ENCODE measurements at places on chromosomes 13 and 19.

DNA sequence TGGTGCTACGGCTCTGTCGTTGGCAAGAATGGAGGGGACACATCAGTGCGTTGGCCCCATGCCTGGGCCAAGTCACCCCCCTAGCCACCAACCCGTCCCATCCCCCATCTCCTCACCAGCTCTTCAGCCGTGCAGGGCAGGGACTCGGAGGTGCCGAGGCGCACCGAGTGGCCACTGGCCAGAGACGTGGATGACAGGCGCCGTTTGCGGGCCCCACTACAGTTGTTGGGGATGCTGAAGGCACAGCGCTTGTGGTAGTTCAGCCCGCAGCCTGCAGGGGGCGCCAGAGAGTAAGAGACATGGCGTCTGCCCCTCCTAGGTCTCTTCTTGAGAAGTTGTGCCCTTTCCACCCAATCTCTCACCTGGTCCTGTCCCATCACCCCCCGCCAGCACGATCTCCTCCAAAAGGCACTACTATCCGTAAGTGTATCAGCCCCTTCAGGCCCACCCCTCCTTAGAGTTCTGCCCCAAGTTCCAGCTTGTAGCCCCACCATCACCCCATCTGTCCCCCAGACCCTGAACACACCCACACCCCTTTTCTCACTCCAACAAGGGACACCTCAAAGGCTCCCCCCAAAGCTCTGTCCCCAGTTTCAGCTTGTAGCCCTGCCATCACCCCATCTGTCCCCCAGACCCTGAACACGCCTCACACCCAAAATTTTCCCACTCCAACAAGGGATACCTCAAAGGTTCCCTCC is 12.4 kb downstream of the PRKD2 start:
- peak; percentile 61 for DNase-seq

DNA sequence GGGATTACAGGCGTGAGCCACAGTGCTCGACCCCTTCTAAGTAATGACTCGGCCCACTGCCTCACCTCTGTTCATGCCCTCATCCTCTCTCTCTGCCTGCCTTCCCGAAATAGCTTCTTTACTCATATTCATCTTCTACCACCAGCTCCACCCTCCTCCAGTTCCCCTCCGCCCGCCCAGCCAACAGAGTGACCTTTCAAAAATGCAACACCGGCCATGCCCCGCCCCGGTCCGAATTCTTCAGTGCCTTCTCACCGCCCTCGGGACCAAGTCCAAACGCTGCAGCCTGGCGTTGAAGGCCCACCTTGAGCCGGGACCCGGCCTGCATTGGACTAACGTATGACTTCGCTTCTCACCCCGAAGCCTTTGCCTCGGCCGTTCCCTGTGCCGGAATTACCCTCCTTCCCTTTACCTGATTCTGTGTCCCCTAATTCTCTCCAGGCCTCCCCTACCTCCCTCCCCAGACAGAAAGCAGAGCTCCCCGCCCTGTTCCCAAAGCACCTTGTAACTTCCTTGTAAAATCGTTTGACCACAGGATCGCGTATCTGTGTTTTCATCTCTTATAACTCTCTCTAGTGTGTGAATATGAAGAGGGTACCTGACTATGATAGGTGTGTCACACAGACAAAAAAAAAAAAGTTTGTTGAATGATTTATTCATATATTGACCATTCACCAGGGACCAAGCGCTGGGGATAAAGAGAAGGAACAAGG is 8.1 kb upstream of the MUC16 start:
- DNase-seq: no peak

- DNase-seq: no peak
Measured at GRCh38 chr19:5073153-5073844, 104.4 kb downstream of the KDM4B start.

DNA sequence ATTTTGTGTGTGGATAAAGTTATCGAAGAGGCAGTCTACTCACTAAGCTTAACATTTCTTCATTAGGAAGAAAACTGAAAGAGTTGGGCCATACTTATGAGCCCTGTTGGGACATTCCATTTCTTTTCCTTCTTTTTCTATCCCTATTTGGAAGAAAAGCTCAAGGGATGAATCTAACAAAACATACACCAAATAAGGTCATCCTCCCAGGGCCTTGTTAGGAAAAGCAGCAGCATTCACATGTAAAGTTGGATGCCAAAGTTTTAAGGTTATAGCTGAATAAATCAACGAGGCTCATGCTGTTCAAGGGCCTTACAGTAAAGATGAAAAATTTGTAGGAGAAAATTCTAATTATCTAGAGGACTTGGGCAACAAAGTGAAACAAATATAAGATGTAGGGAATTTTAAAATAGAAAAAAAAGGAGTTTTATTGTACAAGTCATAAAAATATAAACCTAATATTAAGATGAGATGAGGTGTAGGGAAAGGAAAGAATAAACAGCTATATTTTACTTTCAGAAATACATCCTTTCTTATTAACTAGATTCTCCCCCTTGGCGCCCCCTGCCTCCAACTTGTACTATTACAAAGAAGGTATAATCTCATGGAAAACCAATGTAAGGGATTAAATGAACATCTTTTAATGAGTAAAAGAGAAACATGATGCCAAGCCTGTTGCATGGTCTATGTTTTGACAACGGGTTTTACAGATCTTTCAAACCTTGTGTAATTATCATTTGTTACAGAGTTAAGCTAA is 160.4 kb downstream of the PCDH20 start:
- no peak for DNase-seq

- no peak for DNase-seq
Measured at GRCh38 chr19:56097306-56097705, 23.8 kb downstream of the ZNF787 start.

- no peak for DNase-seq
Measured at GRCh38 chr19:50341091-50341564, 12.0 kb upstream of the KCNC3 start.

DNA sequence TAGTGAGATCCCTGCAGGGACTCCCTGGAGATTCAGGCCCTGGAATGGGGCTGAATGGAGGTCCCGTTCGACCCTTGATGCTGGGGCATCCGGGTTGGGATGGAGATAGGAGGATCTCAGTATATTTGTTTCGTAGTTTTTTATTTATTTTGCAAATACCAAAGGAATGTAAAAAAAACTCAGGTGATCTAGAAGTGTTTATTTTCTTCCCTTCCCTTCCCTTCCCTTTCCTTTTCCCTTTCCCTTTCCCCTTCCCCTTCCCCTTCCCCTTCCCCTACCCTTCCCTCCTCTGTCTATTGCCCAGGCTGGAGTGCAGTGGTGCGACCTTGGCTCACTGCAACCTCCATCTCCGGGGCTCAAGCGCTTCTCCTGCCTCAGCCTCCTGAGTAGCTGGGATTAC is 4.5 kb downstream of the GTPBP3 start:
- DNase-seq: no peak

GRCh38 chr13:111039735-111040134 is 75.4 kb upstream of the ARHGEF7 start:
- DNase-seq: no peak

DNA sequence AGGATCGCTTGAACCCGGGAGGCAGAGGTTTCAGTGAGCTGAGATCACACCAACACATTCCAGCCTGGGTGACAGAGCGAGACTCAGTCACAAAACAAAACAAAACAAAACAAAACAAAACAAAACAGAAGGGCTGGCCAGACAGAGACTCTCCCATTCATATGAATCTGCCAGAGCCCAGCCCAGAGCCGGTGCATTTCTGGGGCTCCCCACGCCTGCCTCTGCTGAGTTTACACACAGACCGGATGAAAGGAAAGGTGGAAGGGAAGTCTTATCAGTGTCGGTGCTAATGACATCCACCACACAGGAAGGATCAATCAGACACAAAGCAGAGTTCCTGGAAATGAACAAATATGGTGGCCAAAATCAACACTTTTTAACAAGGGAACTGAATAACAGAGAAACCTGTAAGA is 6.8 kb downstream of the TRAPPC6A start:
- DNase-seq: no peak

GRCh38 chr13:99892196-99892613 is 79.4 kb downstream of the ZIC5 start:
- DNase-seq: no peak

DNA sequence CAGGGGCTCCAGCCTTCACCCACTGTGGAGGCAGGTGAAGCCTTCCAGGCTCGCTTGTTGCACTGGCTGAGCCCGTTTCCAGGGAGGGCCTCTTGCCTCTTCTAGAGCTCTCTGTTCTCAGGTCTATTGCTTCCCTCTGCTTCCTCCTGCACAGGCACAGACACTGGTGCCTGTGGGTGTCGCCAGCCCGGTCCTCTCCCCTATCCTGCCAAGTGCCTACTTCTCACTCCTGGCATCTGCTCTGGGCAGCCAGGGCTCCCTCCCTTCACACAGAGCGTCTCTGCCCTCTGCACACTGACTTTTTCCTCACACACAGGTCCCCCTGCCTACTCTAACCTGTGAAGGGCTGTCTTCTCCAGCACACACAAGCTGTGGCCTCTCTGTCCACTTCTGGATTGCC is 60.3 kb downstream of the SLC7A9 start:
- DNase-seq: no peak

DNA sequence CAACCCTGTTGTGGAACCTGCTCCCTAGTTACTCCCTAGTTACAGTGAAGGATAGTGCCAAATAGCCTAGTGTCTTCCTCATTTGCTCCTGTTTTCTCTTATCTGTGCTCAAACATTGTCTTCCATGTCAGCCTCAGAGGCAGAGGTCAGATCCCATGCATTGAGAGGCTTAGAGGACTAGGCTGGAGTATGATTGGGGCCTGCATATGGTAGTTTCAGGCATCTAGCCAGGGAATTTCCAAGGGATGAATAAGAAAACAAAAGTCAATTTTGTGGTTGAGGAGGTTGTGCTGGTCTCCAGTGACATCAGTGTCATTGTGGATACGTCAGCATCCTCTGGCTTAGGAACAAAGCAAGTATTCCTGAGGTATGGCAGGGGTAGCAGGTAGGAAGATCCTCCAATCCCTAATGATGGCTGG is 9.4 kb downstream of the ZNF546 start:
- no peak for DNase-seq

GRCh38 chr19:16374436-16374835 is 49.8 kb downstream of the KLF2 start:
- no peak for DNase-seq

- DNase-seq: no peak
Measured at GRCh38 chr13:36912369-36912768, 7.7 kb downstream of the SMAD9 start.

DNA sequence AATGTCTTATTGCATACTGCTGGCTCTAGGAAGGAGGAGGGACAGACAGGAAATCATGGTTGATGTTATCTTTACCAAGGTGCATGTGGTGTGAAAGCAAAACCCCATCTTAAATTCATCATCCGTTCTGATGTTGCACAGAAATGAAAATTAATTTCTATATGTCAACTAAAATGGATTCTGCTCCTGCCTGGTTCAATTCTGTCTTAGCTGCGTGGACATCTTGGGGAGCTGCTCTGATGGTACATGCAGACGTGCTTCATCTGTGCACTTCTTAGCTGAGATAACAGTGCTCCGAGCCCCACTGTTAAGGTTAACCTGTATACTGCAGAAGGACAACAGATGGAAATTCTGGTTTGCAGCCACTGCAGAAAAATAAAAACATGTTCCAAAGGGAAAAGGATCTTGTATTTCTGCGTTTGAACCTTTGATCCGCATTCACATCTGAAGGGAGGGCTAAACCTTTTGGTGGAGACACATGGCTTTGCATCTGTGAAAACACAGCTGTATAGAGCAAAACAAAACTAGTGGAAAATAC is 155.6 kb downstream of the TM9SF2 start:
- peak; percentile 79 for DNase-seq

DNA sequence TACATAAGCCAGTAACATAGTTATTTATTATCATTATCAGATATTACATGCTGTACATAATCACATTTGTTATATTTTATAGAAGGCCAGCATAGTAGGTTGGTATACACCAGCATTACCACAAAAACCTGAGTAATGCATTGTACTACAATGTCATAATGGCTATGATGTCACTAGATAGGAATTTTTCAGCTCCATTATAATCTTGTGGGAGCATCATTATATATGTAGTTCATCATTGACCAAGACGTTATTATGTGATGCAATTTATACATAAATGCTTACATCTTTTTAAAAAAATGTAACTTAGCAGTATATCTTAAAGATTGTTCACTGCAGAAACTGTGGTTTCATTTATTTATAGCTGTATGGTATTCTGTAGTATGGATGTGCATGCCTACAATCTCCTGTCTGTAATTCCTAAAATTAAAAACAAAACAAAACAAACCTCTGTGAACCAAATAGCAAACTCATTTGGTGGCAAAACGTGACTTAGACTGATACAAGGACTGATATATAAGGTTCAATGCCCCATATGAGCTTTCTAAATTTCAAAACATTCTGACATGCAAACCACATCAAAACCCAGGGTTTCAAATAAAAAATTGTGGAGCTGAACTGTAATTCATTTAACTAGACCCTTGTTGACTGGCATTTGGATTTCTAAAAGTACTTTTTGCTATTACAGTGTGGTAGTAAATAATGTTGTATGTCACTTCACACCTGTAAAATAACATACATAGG is 250.9 kb downstream of the DLEU7 start:
- DNase-seq: no peak

- DNase-seq: no peak
Measured at GRCh38 chr13:49683489-49683888, 7.8 kb downstream of the EBPL start.

DNA sequence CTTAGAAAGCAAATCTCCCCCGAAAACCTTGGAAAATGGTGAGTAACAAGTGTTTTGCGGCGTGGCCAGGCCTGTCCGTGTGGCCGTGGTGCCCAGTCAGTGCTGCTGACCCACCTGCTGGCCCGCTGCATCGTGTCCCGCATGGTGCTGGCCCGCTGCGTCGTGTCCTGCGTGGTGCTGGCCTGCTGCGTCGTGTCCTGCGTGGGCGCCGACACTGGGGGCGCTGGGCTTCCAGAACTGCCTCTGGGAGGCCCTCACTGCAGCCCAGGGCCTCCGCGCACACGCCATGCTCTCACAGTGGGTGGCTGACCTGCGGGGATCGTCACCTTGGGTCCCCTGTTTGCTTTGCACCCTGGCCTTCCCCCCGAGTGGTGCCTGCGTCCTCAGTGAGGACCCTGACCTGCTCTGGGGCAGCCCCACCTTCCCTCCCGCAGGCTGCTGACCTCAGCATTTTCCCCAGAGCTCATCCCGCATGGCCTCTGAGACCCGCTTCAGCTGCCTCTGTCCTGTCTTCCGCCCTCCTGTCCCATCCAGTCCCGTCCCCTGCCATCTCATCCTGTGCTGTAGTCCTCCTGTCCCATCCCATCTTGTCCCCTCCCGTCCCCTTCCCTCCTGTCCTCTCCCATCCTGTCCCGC is 10.6 kb downstream of the PLEKHJ1 start:
- DNase-seq: no peak

DNA sequence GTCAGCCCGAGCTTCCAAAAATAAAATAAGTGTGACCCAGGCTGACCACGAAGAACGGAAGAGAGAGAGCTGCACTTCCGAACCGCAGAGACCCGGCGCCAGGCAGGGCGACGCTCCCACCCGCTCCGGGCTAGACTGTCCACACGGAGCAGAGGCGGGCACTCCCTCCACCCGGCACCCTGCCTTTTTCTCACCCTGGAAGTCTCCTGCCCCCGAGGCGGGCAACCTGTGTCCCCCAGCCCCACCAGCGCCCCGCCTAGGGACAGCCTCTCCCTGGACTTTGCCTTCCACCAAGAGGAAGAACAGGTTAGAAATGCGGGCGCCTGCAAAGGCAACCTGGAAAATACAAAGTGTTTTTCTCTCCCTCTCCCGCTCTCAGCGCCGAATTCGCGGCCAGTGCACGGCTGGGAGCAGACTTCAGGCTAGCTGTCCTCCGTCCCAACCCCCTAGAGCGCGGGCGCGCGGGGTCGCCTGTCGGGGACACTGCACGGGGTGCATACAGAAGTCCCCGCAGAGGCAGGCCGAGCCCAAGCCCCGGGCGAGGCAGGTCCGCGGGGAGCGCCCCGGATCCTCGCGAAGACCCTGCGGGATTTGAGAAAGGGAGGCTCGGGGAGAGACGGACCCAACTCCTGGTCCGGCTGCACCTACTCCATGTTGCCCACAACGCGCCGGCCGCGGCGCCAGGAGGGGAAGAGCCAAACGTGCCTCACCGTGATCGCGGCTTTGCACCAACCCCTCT is 845 bp downstream of the SPRY2 start:
- DNase-seq: no peak
